ENCODE measurements at places on chromosomes 2 and 18.
A peak's percentile ranks its signal among the peaks of the same experiment; 100 is the strongest.

DNA sequence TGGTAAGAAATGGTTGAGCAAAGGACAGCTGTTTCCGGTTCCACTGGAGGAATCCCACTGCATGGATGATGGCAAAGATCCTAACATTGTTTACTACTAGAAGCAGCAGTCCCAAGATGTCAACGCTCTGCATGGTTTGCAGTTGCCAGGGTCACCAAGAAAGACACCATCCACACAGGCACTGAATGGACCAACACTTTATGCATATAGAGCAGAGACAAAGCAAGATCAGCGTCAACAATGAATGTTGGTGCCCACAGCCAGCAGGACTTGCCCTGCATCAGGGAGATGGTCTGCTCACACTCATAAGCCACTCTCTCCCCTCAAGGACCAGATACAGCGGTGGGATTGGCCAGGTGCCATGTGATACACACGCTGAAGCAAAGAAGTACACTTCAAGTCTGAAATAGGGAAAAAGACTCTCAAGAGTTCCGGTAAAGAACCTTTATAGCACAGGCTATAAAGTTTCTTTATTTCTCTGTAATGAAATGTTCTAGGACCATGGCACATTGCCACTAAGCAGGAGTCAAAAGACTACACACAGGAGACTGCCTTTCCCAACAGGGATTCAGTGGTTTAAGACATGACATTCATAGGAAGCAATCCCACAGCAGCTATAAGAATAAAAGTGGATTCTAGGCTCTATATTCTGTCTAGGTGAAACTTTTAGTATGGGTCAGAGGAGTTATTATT lies 133.2 kb upstream of the EPHA4 start:
- no peak for DNase-seq

GRCh38 chr2:236161531-236161930 lies 6.7 kb downstream of the GBX2 start:
- no peak for DNase-seq

DNA sequence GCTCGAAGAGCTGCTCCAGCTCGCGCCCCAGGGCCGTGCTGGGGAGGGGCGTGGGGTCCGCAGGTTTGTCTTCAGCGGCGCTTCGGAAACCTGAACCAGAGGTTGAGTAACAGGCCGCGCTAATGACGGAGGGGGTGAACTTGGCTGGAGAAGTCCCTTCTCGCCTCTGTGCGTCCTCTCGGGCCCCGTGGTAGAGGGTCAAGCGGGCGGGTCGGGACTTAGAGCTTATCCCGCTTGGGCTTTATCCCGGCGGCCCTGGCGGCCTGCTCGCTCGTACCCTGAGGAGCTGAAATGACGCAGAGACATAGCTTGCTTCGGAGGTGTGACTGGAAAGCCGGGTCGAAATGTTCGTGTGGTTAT lies 479 bp downstream of the RNMT start:
- DNase-seq = peak; percentile 52

GRCh38 chr2:1847846-1848598 lies 103.7 kb upstream of the PXDN start:
- DNase-seq = no peak

DNA sequence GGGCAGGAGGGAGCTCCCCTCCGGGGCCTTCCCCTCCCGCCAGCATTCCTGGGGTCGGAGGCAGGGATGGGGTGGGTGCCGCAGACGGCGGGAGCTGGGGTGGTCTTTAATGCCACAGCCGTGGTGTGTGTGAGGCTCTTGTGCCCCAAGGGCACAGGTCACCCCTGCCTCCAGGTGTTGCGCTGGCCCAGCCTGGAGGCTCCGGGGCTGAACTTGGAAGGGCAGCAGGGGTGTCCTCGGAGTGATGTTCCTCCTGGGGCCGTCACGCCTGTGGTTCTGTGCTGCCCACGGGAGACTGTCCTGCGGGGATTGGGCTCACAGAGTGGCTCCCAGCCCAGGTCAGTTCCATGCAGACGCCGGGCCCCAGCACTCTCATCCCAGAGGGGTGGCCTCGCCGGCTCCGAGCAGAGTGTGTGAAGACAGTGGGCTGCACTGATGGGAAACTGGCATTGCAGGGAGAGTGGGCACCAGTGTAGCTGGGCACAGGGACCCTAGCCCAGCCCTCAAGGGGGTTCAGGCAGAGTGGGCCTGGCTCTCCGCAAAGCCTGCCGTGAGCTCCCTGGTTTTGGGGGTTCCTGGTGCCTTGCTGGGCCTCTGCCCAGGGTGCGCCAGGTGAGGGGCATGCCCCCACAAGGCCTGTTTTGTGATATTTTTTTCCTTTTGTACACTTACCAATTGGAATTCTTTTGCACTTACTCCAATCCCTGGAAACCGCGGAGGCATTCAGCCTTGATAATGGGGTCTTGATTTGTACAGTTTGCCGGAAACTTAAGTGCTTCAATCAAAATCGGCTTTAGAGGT lies 56.7 kb downstream of the NFATC1 start:
- DNase-seq = no peak

DNA sequence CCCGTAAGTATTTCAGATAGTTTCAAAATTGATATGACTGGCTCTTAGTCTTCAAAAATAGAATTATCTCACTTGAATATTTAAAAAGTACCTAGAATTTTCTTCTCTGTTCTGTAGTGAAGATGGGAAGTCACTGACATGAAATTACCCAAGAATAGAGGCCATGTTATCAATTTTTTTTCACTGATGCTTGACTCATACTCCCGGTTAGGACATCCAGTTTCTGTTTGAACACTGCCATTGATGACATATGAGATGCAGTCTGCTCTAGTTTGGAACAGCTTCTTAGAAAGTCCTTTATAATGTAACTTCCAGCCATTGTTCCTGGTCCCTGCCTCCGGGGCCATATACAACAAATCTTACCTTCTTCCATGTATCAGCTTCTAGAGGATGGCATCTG lies 26.0 kb downstream of the MAP3K20 start:
- DNase-seq = no peak

- no peak for DNase-seq
Measured at GRCh38 chr2:209946539-209946938, 55.9 kb upstream of the RPE start.

DNA sequence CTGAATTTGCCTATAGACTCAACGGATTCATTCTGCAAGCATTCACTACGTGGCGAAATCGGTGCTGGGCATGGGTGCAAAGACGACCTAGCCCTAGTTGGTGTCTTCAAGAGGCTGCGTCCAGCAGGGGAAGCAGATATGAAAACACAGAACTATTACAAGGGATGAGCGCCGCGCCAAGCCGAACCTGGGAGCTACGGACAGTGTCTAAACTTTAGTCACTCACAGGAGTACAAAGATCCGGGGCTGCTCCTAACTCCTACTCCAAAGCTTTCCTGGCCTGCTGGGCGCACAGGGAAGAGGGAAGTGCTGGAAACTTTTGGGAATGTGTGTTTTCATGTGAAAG lies 732 bp upstream of the ANXA4 start:
- peak; percentile 47 for DNase-seq

DNA sequence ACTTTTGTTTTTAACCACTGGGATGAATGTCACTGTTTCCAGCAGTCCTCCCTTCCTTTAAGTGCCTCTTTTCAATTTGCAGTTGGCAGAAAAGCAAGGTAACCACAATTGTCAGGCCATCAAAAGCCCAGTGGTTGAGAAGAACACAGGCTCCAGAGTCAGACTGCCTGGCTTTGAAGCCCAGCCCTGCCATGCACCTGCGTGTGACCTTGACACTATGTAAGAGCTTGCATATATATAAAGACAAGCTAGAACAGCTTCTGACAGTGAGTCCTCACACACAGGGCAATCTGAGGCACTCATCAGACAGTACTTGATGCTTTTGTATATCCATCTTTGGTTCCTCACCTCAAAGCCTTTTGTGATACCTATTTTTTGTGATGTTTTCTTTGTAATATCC lies 11.0 kb downstream of the CCBE1 start:
- no peak for DNase-seq

GRCh38 chr18:7857562-7857961 lies 290.4 kb downstream of the PTPRM start:
- DNase-seq = no peak

DNA sequence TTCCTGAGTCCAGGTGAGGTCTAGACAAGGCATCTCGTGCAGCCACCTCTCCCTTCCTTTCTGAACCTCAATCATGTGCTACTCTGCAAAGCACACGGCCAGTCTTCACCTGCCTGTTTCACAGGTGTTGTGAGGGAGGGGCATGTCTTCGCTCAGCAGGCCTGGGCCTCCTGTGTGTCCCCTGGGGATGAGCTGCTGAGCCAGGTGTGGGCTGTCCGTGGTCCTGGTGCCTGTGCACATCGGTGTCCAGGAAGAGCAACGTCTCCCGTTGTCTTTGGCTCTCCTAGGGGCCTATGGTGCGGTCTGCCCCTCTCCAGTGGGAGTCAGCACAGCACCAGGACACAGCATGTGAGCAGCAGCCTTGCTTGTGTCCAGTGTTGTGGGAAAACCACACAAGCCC lies 16.7 kb downstream of the ARHGEF4 start:
- DNase-seq = no peak

- DNase-seq = no peak
Measured at GRCh38 chr2:68911246-68911645, 40.0 kb upstream of the BMP10 start.

GRCh38 chr2:8987410-8987809 lies 16.1 kb downstream of the MBOAT2 start:
- DNase-seq = no peak

- DNase-seq = no peak
Measured at GRCh38 chr2:172372436-172372835, 55.0 kb upstream of the ITGA6 start.

- DNase-seq = no peak
Measured at GRCh38 chr2:237217995-237218616, 132.4 kb downstream of the COPS8 start.

DNA sequence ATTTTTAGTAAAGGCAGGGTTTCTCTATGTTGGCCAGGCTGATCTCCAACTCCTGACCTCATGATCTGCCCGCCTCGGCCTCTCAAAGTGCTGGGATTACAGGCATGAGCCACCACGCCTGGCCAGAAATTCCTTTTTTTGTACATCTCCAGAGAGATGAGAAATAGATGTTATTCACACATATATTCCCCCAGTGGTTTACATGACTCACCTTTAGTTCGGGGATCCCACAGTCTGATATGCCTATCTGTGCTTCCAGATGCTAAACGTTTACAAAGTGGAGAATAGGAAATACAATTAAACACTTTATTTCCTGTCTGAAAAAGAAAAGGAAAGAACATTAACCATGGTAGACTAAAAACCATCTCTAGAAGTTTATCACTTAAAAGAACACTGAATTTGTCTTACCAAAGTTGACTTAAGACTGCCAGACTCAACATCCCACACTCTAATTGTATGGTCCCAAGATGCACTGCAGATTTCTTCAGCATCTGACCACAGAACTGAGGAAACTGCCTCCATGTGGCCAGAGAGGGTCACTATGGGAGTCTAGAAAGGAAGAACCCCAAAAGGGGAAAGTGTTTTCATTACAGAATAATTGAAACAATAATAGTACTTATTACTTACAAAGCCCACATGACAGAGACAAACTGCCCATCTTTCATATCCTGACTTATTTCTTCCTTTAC lies 12.6 kb upstream of the ICA1L start:
- no peak for DNase-seq

- DNase-seq = no peak
Measured at GRCh38 chr2:119897736-119898395, 115.0 kb upstream of the EPB41L5 start.

DNA sequence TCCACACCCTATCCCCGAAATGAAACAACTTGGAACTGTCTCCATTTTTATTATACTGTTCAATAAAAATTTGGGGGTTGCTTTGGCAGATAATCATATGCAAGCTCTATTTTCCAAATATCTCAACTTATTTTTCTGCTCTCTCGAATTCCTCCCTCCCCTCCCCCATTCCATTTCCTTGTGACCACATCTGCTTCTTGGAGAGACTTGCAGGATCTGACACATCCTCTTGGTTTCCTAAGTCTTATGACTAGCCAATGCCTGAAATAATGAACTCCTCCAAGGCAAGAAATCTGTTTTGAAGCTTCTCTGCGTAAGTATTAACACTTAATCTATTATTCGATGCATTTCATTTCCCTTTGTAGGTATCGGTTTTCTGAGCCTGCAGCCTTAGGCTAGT lies 16.1 kb downstream of the TGIF1 start:
- peak; percentile 43 for DNase-seq

DNA sequence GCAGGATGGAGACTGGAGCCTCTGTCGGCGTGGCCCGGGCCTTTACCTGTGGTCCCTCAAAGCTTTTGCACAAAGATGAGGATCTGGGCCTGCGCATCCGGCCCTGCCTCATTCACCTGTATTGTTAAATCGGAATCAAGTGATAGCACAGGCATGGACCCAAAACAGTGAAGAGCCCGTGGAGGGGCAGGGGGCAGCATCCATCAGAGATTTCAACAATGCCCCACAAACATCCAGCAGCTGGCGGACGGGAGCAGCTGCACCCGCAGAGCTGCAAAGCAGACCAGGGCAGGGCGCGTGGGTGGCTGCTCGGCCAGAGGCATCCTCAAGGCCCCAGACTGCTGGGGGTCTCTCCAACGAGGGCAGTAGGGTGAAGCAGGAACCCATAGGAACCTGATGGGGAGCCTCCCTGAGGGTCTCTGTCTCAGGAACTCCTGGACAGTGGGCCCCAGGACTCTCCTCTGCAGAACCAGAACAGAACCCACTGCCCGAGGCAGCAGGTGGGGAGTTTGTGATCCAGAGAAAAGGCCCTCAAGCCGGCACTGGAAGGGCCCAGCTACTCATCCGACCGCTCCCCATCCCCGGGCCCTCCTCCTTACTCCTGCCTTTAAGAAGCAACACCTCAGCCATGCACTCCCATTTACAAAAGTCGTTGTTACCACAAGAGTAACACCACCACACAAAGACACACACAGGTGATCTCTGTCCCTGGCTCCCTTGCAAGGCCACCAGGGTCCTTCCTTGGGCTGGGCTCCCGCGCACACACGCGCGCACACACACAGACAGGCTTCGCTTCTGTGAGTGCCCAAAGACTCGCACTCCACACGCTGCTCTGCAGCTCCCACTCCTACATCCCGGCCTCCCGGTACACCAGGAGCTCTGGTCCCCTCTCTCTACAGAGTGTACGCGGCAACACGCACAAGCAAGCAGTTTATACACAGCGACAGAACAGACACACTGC lies 28.8 kb downstream of the HDAC4 start:
- DNase-seq = no peak

- no peak for DNase-seq
Measured at GRCh38 chr2:3575534-3576262, 638 bp downstream of the RPS7 start.

GRCh38 chr2:160469164-160469563 lies 24.4 kb downstream of the RBMS1 start:
- no peak for DNase-seq

DNA sequence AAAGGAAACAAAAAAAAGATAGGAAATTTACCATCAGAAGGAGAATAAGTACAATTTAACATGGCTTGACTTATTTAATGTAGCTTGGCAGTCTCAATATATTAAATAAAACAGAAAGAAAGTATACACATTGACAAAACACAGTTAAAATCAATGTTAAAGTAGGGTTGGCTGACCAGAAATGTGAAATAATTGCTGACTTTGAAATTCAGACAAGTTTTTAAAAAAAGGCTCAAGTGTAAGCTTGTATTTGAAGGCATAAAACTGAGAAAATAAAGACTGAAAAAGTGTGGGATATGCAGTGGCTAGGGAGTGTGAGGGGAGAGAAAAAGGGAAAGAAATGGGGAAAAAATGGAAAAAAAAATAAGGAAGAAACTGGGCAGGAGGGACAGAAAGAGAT lies 665.8 kb downstream of the LRP1B start:
- DNase-seq = no peak

All from AML-193 (cell line).